Progenitor cell of endocrine pancreas (in vitro differentiated cells): ENCODE measurements at places on chromosomes 3 and 15.

- peaks cover 2% of the 10 kb centered on the region for H3K27me3 ChIP-seq
- H3K36me3 ChIP-seq, result no peaks in the 10 kb centered on the region
- DNase-seq, result no peak
- H3K27ac ChIP-seq, result no peak overlapping the region
- peaks cover 3% of the 10 kb centered on the region for H3K4me1 ChIP-seq
Measured at GRCh38 chr15:32747921-32748342, 30.1 kb downstream of the GREM1 start.

- H3K27ac ChIP-seq, result no peak overlapping the region
- H3K4me3 ChIP-seq, result no peak overlapping the region
- H3K27me3 ChIP-seq, result peaks cover 9% of the 10 kb centered on the region
Measured at GRCh38 chr3:72265256-72266015, 480.5 kb upstream of the PROK2 start.

GRCh38 chr3:8882642-8883041, 80.6 kb downstream of the RAD18 start:
- H3K4me1 ChIP-seq, result peaks cover 8% of the 10 kb centered on the region
- H3K27me3 ChIP-seq, result no peaks in the 10 kb centered on the region
- DNase-seq, result no peak

DNA sequence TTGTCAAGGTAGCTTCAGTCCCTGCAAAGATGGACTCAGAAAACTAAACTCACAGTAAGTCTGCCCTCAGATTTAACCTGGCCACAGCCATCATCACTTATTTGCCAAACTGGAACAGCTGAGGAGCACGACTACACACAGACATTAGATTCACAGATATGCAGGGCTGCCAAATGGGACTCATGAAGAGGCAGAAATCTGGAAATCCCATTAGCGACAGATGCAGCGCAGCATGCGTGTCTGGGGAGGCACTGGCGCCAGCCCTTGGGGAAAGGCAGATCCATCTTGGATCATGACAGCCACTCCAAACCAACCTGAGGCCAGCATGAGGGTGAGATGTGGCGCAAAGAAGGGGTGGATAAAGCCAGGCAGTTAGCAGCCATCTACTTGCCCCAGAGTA, 160.7 kb upstream of the TSC22D2 start:
- peaks cover 22% of the 10 kb centered on the region for H3K4me1 ChIP-seq
- no peaks in the 10 kb centered on the region for H3K27me3 ChIP-seq
- no peaks in the 10 kb centered on the region for H3K36me3 ChIP-seq
- no peak overlapping the region for H3K27ac ChIP-seq

- H3K27me3 ChIP-seq, result no peaks in the 10 kb centered on the region
- no peak for DNase-seq
- H3K4me3 ChIP-seq, result no peak overlapping the region
- H3K27ac ChIP-seq, result peak overlapping the region; percentile 27
Measured at GRCh38 chr3:27591312-27592210, 107.4 kb upstream of the SLC4A7 start.

- no peaks in the 10 kb centered on the region for H3K27me3 ChIP-seq
- H3K36me3 ChIP-seq, result no peaks in the 10 kb centered on the region
- no peak overlapping the region for H3K27ac ChIP-seq
- DNase-seq, result no peak
- H3K4me3 ChIP-seq, result no peak overlapping the region
- H3K4me1 ChIP-seq, result peaks cover 31% of the 10 kb centered on the region
Measured at GRCh38 chr3:150145659-150146058, 175.0 kb upstream of the PFN2 start.

DNA sequence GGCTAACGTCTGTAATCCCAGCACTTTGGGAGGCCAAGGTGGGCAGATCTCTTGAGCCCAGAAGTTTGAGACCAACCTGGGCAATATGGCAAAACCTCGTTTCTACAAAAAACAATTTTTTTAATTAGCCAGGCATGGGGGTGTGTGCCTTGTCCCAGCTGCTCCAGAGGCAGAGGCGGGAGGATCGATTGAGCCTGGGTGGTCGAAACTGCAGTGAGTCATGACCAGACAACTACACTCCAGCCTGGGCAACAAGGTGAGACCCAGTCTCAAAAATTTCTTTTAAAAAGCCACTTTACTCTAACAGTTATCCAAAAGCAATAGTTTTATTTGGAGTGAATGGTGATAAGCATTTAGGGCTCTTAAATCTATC, 12.5 kb downstream of the TRIM59 start:
- no peaks in the 10 kb centered on the region for H3K4me1 ChIP-seq
- peaks cover 33% of the 10 kb centered on the region for H3K36me3 ChIP-seq
- DNase-seq, result no peak
- H3K4me3 ChIP-seq, result no peak overlapping the region
- H3K27ac ChIP-seq, result no peak overlapping the region

- H3K27ac ChIP-seq, result peak overlapping the region; percentile 26
- H3K4me1 ChIP-seq, result peaks cover 14% of the 10 kb centered on the region
- no peak for DNase-seq
- H3K4me3 ChIP-seq, result no peak overlapping the region
Measured at GRCh38 chr3:11514191-11514821, 129.4 kb downstream of the VGLL4 start.

GRCh38 chr3:172145031-172145686, 105.8 kb downstream of the FNDC3B start:
- H3K4me1 ChIP-seq, result peaks cover 59% of the 10 kb centered on the region
- peaks cover 16% of the 10 kb centered on the region for H3K36me3 ChIP-seq
- no peak overlapping the region for H3K4me3 ChIP-seq
- DNase-seq, result no peak

DNA sequence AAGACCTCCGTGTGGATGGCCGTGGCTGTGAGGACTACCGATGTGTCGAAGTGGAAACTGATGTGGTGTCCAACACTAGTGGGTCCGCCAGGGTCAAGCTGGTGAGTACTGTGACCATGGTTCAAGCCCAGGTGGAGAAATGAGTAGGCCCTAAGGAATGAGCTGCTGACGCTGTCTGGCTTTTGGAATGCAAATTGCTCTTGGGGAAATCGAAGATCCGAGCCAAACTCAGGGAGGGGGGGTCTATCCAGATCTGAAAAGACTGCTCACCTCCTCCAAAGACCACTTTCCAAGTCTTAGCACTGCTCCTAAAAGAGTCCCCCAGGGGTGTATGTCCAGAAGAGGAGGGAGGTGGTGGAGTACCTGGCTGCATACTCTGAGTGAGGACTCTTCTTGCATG, 13.1 kb downstream of the EXOSC7 start:
- H3K27me3 ChIP-seq, result no peaks in the 10 kb centered on the region
- H3K4me1 ChIP-seq, result peaks cover 15% of the 10 kb centered on the region
- peaks cover 20% of the 10 kb centered on the region for H3K36me3 ChIP-seq
- no peak for DNase-seq
- no peak overlapping the region for H3K27ac ChIP-seq

- H3K4me3 ChIP-seq, result no peak overlapping the region
- peaks cover under 1% of the 10 kb centered on the region for H3K36me3 ChIP-seq
- H3K4me1 ChIP-seq, result peaks cover 9% of the 10 kb centered on the region
- H3K27ac ChIP-seq, result no peak overlapping the region
- no peak for DNase-seq
Measured at GRCh38 chr15:39365873-39366272, 215.0 kb upstream of the THBS1 start.

DNA sequence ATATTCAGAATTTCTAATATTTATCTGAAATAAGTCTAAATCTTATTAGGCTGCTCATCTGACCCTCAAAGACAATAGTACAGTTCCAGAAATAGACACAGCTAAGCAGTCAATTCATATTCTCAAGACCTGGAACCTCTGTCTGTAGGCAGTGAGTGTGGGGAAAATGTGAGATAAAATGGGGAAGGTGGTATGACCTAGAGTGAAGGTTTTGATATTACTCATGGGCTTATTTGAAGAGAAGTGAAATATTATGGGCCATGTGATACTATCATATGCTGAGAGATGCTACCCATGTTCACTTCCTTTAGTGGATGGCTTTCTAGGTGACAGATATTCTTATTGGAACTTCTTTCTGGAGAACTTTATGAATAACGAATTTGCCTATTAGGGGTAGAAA, 33.5 kb downstream of the TGFBR2 start:
- no peak overlapping the region for H3K4me3 ChIP-seq
- peaks cover 11% of the 10 kb centered on the region for H3K4me1 ChIP-seq
- DNase-seq, result no peak
- peaks cover 13% of the 10 kb centered on the region for H3K36me3 ChIP-seq

- DNase-seq, result no peak
- H3K36me3 ChIP-seq, result peaks cover 4% of the 10 kb centered on the region
- H3K4me1 ChIP-seq, result peaks cover 4% of the 10 kb centered on the region
Measured at GRCh38 chr3:81782585-81782984, 21.1 kb upstream of the GBE1 start.

DNA sequence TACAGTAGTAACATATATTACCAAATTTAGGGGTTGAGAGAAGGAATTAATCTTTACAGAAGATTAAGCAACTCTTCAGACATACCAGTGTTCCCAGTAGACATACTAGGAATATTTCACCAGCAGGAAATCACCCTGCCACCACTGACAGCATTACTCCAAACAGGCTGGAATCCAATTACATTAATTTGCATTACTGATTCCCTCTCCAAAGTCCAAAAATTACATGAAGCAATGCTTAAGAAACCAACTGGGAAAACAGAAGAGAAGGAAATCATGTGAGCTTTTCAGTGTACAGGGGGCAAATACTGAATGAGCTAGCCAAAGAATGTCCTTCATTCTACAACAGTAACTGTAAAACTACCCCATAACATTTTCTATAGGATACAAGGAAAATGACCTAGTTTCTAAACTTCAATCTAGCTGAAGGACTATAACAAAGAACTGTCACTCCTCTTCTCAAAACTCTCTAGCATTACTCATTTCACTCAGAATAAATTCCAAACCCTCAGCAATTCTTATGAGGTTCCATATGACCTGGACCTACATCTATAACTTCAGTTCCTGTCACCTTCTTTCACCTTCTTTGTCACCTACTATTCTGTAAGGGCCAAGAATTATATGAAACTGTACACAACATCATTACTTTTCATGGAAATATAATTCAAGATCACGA, 72.7 kb downstream of the INO80 start:
- peak overlapping the region; percentile 25 for H3K27ac ChIP-seq
- no peaks in the 10 kb centered on the region for H3K27me3 ChIP-seq
- peaks cover 3% of the 10 kb centered on the region for H3K4me1 ChIP-seq

- no peaks in the 10 kb centered on the region for H3K4me1 ChIP-seq
- H3K27me3 ChIP-seq, result no peaks in the 10 kb centered on the region
- H3K36me3 ChIP-seq, result no peaks in the 10 kb centered on the region
- H3K27ac ChIP-seq, result no peak overlapping the region
Measured at GRCh38 chr15:86347245-86347644, 267.6 kb downstream of the AGBL1 start.

DNA sequence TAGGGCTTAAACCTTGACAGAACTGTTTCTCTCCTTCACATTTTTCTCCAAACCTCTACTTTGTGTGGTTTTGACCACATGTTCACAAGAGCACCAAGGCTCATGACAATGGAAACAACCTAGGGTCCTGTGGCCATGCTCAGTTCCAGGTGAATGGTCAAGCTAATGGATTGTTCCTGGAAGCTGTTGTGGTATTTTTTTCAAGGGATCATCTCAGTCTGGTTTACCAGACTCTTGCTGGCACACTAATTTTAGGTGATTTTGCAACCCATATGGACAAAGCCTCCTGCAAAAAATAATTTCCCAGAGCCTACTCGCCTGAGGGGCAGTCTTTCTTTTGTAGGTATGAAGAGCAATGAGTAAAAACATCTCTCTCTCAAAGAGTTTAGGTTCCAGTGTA, 67.2 kb downstream of the LSAMP start:
- no peak for DNase-seq
- no peak overlapping the region for H3K27ac ChIP-seq
- no peaks in the 10 kb centered on the region for H3K36me3 ChIP-seq
- H3K4me1 ChIP-seq, result peaks cover 2% of the 10 kb centered on the region

- DNase-seq, result no peak
- H3K4me3 ChIP-seq, result no peak overlapping the region
- no peaks in the 10 kb centered on the region for H3K4me1 ChIP-seq
- H3K27ac ChIP-seq, result no peak overlapping the region
- H3K27me3 ChIP-seq, result peaks cover 2% of the 10 kb centered on the region
Measured at GRCh38 chr15:66574596-66574950, 8.8 kb upstream of the LCTL start.

DNA sequence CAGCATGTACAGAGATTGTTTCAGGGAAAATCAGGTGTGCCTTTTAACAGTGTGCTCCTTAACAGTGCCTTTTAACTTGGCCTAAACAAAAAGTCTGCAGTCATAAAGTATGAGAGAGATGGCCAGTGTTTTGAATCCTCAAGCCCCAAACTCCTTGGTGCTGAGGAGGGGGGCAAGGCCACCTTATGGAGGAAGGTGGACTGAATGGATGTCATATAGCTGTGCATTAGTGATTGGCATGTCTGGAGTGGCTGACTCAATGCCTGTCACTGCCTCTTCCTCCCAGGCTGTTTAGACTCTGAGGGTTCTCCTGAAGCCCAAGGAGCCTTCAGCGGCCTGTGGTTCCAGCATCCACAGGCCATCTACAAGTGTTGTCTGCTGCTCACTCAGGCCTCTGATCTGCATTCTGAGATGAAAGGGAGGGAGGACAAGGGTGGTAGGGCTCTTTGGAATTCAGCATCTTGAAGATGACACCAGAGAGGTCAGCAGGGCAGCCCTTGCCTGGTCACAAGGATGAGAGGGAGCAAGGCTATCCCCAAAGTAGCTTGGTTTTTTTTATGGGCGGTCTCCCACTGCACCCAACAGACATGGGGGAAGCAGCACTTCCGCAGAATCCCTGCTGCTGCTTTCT, 1.5 kb downstream of the FOXL2NB start:
- DNase-seq, result no peak
- H3K27me3 ChIP-seq, result peaks cover 87% of the 10 kb centered on the region
- H3K27ac ChIP-seq, result no peak overlapping the region

- peaks cover 15% of the 10 kb centered on the region for H3K4me1 ChIP-seq
- no peak overlapping the region for H3K4me3 ChIP-seq
- no peaks in the 10 kb centered on the region for H3K27me3 ChIP-seq
Measured at GRCh38 chr3:150141790-150142326, 171.2 kb upstream of the PFN2 start.

GRCh38 chr15:42612367-42612912, 37.0 kb downstream of the STARD9 start:
- H3K4me1 ChIP-seq, result peaks cover 1% of the 10 kb centered on the region
- H3K36me3 ChIP-seq, result no peaks in the 10 kb centered on the region
- H3K4me3 ChIP-seq, result no peak overlapping the region
- H3K27ac ChIP-seq, result no peak overlapping the region
- peaks cover 3% of the 10 kb centered on the region for H3K27me3 ChIP-seq

DNA sequence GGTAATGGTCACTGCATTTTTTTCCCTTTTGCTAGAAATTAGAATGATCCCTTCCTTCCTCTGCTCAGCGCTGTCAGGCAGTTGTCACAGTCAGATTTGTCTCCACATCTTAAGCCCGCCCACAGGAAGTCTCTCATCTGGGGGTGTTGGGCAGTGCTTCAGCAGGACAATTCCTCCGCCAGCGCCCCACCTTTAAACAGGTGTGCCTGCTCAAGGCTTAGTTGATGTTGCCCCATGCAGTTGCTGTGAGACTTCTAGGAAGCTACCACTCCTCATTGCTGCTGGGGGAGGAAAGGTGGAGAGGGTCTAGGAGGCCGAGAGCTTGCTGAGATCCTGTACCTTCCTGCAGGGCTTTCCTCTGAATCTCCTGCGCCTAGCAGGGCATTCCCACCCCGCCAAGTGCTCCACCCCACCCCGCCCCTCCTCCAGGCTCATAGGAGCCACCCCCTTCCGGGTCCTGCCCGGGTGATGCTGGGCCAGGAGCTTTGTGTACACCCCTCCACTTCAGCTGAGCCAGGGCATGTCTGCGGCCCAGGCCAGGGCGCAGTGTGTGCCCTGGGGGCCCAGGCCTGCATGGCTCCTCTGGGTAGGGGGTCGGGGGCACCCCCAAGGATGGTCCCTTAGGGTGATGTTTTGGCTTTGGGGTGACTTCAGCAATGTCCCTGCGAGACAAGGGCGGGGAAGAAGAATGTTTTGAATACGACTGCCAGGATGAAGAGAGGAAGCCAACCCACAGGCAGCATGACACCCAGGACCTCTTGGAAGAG, 68.7 kb downstream of the TRAK1 start:
- H3K36me3 ChIP-seq, result no peaks in the 10 kb centered on the region
- no peaks in the 10 kb centered on the region for H3K27me3 ChIP-seq
- H3K4me3 ChIP-seq, result peak overlapping the region; percentile 85
- peak; percentile 50 for DNase-seq
- H3K27ac ChIP-seq, result peak overlapping the region; percentile 94
